ENCODE measurements at places on chromosomes 2 and 18.

DNA sequence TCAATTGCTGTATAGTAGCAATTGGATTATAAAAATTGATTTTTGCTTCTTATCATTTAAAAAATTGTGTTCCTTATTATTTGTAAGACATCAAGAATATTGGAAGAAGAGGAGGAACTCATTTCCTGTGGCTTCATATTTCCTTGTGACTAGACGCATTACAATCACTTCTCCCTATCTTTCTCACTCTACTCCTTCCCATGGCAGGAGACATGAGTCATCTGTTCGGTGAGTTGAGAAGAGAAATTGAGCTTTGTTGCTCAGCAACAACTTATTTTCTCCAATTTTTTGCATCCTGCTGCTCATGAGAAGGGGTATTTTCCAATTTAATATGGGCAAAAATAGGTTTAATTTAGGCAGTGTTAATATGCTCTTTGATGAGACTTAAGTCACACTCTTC is 1783.9 kb downstream of the SUCLG1 start:
- DNase-seq, result no peak

GRCh38 chr2:170467568-170468422 is 247.3 kb upstream of the SP5 start:
- no peak for DNase-seq

- DNase-seq, result no peak
These were observed 182.6 kb downstream of the ZNF804A start for GRCh38 chr2:184780944-184781343.

GRCh38 chr18:6021306-6022073 is 126.2 kb upstream of the TMEM200C start:
- DNase-seq, result no peak

- no peak for DNase-seq
These were observed 242.2 kb downstream of the TGIF1 start for GRCh38 chr18:3692113-3692621.

- DNase-seq, result no peak
These were observed 15.5 kb upstream of the OTX1 start for GRCh38 chr2:63035169-63035568.
